ENCODE measurements at places on chromosomes 7 and 10.

DNA sequence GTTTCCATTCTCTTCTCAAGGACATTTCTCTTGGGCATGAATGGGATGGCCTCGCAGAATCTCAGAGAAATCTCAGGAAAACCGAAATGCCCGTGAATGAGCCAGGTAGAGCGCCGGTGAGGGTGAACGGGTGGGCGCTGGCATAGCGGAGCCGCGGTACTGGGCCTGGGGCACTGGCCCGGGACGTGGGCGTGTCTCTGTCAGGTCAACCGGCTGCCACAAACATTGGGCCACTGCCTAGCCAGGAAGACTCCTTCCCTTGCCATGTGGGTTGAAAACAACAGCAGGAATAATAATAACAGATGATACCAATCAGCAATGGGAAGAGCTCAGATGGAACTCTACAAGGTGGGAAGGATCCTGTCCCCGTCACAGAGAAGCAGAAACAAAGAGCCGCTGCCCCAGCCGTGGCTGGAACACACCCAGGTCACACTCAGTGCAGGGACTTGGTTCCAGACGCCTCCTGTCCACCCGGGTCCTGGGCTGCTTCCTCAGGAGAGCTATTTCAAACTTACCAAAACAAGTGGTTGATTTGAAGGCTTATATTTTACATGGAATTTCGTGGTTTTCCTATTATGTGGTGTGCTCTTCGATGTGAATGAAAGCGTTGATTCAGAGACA lies 51.1 kb upstream of the EBF3 start:
- no peak for DNase-seq

- DNase-seq = no peak
Observed at GRCh38 chr7:116653646-116654045, 18.4 kb upstream of the MET start.

DNA sequence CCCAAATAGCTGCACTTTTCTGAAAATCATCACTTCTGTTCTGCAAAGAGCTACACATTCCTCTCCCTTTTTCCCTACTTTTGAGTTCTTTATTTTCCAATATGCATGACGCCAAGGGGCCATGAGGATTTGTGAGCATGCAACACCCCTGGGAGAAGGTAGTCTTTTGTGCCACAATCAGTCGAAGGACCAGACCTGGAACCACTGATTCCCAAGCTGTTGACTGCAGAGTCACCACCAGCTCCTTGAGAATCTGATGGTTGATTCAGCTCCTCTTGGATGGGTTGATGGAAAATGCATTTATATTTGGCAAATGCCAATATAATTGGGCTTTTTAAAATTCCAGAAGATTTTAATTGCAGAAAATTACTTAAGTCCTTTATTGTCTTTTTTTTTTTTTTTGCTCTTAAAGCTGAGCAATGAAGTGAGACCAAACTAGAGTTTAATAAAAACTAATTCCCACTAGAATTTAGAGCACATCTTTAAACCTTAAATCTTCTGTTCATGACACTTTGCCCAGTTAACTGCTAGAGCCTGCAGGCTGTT lies 554.1 kb downstream of the TNS3 start:
- no peak for DNase-seq

GRCh38 chr7:107948645-107949442 lies 54.1 kb downstream of the LAMB1 start:
- DNase-seq = no peak

GRCh38 chr7:43198016-43198415 lies 85.6 kb downstream of the HECW1 start:
- DNase-seq = no peak
